ENCODE measurements at places on chromosomes 2 and 18. TPM values are rescaled to one million over a fixed set of nuclear protein-coding genes. Genes with fewer than 3 reads are reported as not detected.

The STAT1 gene
- 173 TPM for polyA plus RNA-seq

DNA sequence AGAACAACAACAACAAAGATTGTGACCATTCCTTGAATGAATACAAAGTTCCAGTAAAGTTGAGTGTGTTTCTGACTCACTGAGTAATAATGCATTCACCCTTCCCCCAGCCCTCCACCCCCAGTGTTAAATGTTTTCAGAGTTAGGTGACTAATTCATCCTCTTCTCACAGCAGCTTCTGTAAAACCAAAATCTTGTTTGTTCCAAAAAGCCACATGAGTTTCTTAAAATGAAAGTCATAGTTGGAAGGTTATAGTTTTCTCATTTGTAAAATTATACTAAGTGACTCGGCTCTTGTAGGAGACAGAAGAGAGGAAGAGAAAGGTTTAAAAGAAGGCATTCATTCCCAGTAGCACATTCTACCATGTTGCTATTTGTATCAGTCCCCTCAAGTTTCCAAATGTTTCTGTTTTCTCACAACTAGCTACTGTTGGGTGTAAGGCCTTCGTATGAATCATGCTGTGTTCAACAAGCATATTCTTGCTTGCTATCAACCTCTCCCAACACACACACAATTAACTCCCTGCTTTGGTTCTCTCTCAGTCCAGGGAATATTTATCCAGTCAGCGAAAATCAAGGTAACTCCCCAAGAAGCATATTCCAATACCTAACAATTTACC is 75.3 kb downstream of the MBD2 start:
- DNase-seq, result no peak

The ASB18 gene
- polyA plus RNA-seq, result not detected

The DES gene
- polyA plus RNA-seq, result not detected

All from CD8-positive, alpha-beta memory T cell (primary cell).